Stimulated activated CD4-positive, alpha-beta T cell treated with anti-CD3 and anti-CD28 coated beads, Interleukin-1b, Interleukin-23, amount 100 ng/mL, for 1 hour (primary cell): ENCODE measurements at places on chromosomes 6 and 20.

- DNase-seq, result no peak
Measured at GRCh38 chr20:496126-496696, 33.9 kb upstream of the TBC1D20 start.

GRCh38 chr20:13294522-13294921 is 73.4 kb downstream of the ISM1 start:
- no peak for DNase-seq

DNA sequence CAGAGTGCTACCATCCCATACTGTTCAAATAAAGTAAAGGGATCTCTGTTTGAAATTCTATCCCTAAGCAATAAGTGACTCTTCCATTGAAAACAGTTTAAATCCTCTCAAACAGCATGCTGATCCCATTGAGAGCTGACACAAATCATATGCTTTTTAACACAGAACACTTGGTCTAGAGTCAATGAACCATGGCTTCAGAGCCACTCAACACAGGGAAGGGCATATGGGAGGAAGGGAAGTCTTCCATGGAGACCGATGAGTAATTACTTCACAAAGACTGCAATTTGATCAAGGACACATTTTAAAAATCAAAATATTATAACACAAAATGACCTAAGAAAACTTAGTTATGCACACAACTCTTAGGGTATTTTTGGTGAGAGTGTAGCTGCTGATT is 1073.0 kb upstream of the MAP3K7 start:
- DNase-seq, result no peak

DNA sequence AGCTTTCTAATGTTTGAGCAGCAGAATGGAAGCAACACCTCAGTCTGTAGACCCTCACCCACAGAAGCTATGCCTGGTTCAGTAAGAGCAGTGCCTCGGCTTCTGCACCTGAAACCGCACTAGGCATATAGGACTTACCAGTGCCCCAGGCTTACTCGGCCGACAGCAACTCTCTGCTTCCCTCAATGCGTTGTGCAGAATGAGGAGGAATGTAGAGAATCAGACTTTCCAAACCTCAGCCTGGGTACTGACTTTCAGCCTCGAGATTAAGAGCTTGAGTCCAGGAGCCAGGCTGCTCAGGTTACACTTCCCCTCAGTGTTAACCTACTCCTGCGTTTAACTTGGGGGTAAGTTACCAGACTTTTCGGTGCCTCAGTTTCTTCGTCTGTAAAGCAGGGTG is 8.6 kb downstream of the EYA2 start:
- no peak for DNase-seq

DNA sequence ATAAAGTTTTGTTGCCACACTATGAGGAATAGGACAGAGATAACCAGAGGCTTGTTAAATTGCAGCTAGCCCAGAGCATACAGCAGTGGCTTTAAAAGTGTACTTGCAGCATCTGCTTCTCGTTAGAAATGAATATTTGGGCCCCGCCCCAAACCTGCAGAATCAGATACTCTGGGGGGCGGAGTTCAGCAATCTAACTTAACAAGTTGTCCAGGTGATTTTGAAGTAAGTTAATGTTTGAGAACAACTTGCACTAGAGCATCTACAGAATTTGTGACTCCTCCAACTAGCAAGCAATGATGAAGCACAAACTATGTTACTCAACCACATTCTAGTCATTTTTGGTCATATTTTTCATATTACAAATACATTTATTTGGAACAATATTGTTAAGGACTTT is 10.6 kb upstream of the SUPT3H start:
- no peak for DNase-seq

- DNase-seq, result no peak
Measured at GRCh38 chr20:9592419-9592818, 78.0 kb downstream of the LAMP5 start.
